ENCODE measurements at places on chromosomes 11 and 22. TPM values are rescaled to one million over a fixed set of nuclear protein-coding genes. Genes with fewer than 3 reads are reported as not detected.

The SMTNL1 gene
- total RNA-seq = not detected

- no peak for DNase-seq
These were observed 169.6 kb downstream of the ETS1 start for GRCh38 chr11:128417607-128418324.

DNA sequence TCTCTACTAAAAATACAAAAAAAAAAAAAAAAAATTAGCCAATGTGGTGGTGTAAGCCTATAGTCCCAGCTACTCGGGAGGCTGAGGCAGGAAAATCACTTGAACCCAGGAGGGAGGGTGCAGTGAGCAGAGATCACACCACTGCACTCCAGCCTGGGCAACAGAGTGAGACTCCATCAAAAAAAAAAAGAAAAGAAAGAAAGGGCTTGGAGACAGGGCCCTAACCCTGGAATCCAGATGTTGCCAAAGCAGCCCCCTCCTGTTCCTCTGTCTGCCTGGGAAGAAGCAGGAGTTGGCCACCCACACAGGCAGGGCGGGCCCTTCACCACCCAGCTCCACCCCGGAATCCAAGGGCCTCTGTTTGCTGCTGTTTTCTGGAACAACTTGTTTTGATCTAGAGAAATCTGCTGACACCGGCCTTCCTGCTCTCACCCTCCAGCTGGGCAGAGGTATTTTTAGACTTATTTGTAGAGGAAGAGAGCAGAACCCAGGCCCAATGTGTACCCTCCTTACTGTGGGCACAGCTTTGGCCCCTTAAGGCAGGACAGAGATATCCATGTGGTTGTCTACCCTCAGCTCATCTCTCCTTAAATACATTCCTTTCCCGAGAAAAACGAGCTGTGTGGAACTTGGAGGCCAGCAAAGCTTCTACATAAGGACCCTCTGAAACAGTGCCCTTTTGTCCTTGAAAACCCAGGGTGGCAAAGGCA lies 2.7 kb upstream of the NEAT1 start:
- peak; percentile 93 for DNase-seq

DNA sequence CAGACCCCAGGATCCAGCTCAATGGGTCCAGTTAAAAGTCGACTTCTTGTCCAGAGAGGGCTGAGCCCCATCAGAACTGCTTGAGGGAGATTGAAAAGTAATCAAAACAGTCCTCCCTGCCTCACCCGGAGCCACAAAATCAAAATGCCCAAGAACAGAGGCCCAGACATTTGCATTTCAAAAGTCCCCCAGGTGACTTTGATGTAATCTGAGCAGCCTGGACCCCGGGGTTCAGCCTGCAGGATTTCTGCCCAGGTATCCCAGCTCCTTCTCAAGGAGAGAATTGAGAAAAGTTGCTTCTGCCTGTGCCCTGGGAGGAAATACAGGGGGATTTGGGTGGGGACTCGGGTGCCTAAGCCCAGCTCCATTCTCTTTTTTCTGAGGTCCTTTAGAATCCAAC lies 1385.0 kb downstream of the TBC1D22A start:
- DNase-seq = no peak

DNA sequence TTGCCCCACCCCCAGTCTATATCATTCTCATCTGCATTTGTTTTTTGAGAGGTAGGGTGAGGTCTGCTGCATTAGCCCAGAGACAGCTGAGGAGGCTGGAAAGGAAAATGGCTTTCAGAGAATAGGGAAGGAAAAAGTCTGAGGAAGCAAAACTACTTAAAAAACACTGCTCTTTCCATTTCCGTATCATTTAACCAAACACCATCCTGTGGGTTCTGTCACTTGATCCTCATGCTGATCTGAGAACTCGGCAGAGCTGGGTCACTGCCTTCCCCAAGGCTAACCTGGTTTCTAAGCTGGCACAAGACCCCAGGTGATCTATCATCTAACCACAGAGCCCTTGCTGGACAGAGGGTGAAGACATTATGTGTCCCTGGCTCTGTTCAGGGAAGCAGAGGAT lies 1.2 kb downstream of the FOLR2 start:
- DNase-seq = no peak

Measured in left ventricle myocardium superior (tissue), 1 donor.